Putamen (tissue), 1 donor: ENCODE measurements at places on chromosomes 11 and 22.

DNA sequence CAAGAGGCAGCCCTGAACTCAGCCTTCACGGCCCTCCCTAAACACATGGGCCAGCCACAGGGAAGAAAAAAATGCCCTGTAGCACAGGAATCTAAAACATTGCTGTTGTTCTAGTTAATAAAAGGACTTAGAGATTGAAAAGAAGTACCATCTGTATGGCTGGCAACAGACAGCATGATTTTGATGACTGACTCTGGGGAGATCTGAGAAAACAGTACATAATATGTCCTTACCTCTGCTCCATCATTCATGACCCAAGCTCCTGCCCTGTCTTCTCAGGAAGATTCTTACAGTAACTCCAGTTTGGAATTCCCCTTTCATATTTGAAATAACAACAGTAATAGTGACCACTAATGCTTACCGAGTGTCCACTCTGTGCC lies 244.2 kb downstream of the ETS1 start:
- no peak for DNase-seq

- DNase-seq: peak; percentile 30
These were observed 41.5 kb upstream of the CYP2D6 start for GRCh38 chr22:42171946-42172719.

DNA sequence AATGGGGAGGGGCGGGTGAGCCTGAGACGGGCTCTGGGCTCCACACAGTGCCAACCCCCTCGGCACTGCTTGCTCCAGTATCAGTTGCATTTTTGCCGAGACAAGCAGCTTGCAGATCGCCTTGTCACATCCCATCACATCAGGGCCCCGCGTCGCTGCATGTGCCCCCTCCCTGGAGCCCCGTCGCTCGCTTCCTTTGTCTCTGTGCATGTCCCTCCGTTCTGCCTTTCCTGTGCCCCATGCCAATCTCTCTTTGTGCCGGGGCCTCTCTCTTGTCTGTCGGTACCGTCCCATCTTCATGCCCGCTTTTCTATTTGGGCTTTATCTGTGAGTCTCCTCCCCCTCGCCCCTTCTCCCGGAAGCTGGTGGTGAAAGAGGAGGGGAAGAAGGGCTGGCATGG lies 202.2 kb downstream of the CEP164 start:
- DNase-seq: no peak

- DNase-seq: no peak
These were observed 101.4 kb downstream of the PARVA start for GRCh38 chr11:12478743-12479142.

DNA sequence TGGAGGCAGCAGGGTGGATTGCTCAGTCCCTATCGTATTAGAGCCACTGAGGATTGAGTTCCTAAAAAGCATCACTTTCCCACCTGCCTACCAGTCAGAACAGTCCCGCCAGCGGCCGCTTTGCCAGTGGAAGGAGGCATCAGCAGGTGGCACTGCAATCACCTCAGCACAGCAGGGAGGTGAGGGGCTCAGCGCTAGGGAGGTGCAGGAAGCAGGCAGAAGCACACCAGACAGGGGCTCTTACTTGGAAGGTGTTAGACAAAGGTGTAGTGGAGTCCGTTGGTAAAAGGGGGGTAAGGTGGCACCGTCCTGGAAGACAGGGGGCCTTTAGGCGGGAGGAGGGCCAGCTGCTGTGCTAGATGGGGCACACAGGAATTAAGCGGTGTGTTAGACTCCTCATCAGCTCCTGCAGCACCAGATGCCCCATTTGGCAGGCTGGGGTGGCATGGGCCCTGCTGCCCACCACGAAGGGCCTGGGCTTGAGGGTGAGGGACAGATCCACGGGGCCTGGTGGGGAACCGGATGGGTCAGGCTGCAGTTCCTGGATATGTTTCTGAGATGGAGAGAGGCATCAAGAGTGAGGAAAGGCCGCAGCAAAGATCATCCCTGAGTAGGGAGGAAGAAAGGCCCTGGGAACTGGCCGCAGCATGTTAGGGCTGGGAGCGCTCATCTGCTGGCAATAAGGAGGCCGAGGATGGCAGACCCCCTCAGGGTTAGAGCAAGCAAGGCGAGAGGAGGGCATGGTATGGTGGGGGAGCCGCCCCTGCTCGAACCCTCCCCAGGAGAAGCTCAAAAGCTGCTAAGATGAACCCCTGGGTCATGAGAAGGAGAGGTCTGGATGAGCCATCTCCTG lies 42.5 kb downstream of the C11orf58 start:
- no peak for DNase-seq

- no peak for DNase-seq
These were observed 24.9 kb downstream of the TCP11L1 start for GRCh38 chr11:33064033-33064825.

- DNase-seq: no peak
These were observed 6.6 kb downstream of the TRIM34 start for GRCh38 chr11:5631417-5631816.

GRCh38 chr11:24589064-24589463 lies 92.2 kb downstream of the LUZP2 start:
- DNase-seq: no peak

- no peak for DNase-seq
These were observed 7.4 kb upstream of the RCE1 start for GRCh38 chr11:66835768-66836405.

DNA sequence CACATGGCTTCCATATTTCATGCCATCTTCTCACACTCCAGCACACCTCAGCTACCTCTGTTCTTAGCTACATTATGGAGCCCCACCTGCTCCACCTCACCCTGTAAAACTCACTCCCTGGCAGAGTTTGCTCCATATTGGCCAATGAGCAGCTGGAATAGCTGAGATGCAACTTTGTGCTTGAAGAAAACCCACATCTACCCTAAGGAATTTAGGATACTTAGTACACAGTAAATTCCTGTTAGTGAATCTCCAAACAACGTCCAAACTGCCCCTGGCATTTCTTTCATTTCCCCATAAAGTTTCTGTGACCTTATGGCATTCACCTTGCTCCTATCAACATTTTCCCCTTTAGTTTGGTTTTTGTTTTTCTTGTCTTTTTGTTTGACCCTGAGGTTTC lies 2.2 kb upstream of the VWCE start:
- DNase-seq: no peak

- no peak for DNase-seq
These were observed 41.9 kb downstream of the CSNK2A3 start for GRCh38 chr11:11311169-11311568.

DNA sequence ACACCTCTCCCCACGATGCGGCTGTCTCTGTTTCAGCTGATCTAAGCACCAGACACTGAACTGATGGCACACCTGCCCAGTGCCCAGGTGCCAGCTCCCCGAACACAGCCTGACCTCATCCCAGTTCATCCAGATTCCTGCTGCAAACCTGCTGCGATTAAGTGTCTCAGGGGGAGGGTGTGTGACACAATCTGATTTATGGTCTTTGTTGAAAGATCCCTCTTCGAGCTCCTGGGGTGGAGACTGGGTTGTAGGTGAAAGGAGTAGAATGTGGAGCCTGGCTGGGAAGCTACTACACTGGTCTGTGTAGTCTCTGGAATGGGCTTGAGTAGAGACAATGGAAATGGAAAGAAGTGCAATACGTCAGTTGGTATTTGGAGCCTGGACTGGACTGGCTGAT lies 390.3 kb downstream of the SHANK2 start:
- DNase-seq: no peak

DNA sequence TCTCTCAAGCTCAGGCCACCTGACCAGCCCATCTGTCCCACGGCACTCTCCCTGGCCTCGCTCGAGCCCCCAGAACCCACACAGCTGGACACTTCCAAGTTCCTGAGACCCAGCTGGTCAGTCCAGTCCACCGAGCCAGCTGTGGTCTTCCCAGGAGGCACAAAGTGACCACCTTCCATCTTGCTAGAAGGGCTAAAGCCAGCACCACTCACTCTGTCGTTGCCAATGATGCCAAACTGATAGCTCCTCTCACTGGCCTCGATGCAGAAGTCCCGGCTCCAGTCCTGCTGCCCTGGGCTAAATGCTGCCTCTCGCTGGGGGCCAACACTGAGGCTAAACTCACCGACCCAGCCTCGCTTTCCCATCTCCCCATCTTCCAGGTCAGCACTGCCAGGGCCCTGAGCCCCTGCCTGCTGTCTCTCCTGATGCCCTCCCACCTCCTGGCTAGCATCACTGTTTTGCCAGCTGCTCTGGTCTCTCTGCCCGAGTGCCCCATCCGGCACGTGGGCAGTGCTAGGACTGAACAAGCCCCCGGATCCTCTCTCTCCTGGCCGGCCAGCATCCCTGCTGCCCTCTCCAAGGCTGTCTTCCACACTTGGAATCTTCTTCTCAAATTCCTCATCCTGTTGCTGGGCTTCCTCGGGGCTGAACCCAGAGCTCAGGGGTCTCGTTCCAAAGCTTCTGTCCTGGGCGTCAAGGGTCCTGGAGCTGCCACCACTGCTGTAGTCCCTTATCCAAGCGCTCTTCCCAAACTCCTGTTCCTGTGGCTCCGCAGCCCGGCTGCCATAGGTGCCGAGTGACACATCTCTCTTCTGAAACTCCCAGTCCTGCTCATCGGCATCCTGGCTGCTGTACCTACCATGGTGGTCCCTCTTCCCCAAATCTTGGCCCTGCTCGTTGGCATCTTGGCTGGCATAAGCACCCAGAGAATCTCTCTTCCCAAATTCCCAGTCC lies 15.4 kb downstream of the TNKS1BP1 start:
- DNase-seq: no peak

DNA sequence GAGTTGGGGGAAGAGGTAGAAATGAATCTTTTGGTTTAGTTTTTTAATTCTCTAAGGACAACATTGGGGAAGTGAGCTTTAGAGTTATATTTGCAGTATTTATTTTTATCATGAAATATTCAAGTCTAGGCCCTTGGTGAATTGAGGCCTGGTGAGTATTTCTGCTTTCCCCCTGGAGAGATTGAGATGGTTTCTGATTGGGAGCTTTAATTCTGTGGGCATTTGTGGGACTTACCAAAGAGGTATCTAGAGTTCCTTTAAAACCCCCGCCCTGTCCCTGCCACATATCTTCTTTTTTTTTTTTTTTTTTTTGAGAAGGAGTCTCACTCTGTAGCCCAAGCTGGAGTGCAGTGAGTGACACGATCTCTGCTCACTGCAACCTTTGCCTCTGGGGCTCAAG lies 9.6 kb downstream of the ACO2 start:
- no peak for DNase-seq

GRCh38 chr11:12581923-12582322 lies 92.3 kb upstream of the TEAD1 start:
- DNase-seq: no peak

GRCh38 chr11:860234-861104 lies 17.8 kb downstream of the TSPAN4 start:
- DNase-seq: no peak

GRCh38 chr11:17013548-17014320 lies 480 bp downstream of the PLEKHA7 start:
- DNase-seq: no peak

GRCh38 chr11:14894657-14895598 lies 2.9 kb upstream of the CYP2R1 start:
- DNase-seq: no peak
